ENCODE measurements at places on chromosomes 4 and X.

DNA sequence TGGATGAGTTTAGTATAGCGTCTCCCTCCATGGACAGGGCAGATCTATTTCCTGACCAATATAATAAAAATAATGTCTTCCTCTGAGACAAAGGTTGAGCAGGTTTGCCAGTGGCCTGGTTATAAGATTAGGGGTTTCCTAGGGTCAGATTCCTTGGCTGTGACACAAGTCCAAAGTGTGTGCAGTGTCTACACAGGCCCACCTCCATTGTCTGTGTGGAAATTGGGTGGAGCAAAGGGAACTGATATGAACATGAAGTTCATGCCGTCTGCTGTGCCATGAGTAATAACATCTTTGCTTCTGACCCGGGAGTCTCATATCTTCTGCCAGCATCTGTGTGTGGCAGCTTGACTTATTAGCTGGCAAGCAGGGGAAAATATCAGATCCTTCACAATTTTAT lies 187.7 kb upstream of the BOD1L1 start:
- no peak for DNase-seq

GRCh38 chrX:11464836-11465463 lies 171.7 kb downstream of the AMELX start:
- no peak for DNase-seq

GRCh38 chr4:30720021-30720660 lies at the start of gene PCDH7:
Gene PCDH7 (plus strand): TSS chr4:30720369. CDS start chr4:30721423, 1,054 bp downstream.
- DNase-seq: peak; percentile 83

GRCh38 chr4:105171912-105172311 lies 25.2 kb downstream of the TET2 start:
- no peak for DNase-seq

DNA sequence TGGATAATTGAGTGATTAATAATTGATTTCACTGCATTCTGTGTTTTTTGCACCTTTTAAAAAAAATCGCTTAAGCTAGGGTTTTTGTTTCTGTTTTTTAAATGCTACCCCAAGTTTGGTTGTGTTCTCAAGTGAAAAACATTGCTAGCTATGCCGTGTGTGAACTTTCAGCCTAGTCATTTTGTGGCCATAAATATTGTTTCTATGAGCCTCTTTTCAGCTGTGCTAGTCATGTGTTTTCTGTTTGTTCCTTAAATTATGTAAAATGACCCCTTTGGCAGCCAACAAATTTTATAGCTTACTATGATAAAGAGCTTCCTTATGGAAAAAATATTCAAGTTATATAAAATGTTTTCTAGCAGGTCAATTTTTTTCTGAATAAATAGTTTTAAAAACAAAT lies 59.1 kb downstream of the GALNT7 start:
- DNase-seq: no peak

DNA sequence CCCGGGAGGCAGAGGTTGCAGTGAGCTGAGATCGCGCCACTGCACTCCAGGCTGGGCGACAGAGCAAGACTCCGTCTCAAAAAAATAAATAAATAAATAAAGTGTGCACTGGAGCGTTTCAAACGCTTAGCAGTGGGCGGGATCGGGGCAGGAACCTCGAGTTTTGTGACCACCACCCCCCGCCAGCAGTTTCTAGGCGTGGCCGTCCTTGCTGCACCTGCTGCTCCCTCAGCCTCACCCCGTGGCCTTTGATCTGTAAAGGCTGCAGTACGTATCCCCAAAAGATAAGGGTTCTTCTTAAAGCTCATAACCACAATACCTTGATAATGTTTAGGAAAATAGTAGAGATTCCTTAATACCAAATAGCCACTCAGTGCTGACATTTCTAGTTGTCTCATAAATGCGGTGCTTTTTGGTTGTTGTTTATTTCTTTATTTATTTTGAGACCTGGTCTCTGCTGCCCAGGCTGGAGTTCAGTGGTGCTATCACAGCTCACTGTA lies 33.2 kb downstream of the PCGF3 start:
- DNase-seq: no peak

DNA sequence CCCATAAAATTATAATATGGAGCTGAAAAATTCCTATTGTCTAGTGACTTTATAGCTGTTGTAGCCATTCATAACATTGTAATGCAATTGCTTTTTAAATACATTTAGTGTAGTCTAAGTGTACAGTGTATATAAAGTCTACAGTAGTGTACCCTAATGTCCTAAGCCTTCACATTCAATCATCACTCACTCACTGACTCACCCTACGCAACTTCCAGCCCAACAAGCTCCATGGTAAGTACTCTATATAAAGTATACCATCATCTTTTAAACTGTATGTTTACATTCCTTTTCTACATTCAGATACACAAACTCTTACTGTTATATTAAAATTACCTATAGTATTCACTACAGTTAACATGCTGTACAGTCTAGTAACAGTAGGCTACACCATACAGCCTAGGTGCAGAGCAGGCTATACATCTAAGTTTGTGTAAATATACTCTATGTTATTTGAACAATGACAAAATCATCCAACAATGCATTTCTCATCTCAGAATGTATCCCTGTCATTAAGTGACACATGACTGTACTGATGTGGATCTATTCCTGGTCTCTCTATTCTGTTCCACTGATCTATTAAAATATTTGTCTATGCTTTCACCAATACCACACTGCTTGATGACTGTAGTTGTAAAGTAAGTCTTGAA lies 33.7 kb downstream of the CLOCK start:
- DNase-seq: peak; percentile 31

DNA sequence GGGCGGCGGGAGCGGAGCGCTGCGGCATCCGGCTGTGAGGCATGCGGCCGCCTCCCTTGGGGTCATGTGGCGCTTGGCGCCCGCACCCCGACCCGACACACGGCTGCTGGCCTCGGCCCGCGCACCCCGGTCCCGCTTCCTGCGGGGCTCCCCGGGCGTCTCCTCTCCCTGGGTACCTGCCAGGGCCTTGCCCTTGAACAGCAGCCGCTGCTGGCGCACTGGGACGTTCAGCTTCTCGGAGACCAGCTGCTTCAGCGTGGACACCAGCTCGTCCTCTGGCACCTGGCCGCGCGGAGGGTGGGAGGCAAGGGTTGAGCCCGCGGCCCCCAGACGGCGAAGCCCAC lies 391 bp downstream of the UBL4A start:
- no peak for DNase-seq

DNA sequence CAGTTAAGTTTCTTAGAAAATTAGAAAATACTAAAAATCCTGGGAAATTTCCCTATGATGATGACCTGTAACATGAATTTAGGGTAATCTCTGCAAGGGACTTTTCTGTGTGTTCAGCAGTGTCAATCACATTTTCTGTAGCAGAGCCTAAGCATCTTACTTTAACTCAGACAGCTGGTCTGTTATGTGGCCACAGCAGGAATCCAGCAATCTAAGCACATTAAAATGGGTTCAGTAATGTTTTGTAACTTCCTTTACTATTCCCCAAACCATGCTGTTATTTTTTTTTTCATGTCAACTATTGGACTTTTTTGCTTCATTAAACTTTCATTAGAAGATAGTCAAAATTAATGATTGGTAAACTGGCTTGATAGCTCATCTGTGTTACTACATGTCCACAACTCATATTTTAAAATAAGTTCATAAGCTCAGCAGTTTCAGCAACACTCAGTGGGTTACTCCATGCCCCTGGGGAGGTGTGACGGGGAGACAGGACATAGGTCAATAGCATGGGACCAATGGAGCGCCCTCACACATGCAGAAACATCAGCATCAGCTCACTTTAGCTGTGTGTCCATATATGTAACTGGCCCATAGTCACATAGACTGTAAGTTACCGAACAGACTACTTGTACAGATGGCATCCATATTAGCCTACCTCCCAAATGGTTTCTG lies 168.0 kb upstream of the PACRGL start:
- DNase-seq: no peak

DNA sequence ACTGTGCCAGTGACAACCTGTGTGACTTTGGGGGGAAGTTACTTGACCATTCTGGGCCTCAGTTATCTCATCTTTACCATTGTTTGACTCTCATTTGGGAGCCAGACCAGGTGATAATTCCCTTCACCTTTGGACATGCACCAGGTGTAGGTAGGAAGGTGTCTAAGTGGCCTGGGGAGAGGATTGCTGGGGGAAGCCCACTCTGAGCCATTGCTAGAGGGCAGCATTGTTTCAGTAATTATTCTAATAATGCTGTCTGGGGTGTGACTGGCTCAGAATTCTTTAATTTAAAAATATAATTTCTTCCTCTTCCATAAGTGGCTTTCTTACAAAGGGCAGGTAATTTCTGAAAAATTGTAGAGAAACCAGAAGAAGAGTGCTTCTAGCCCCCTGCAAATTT lies 104.3 kb downstream of the RTL9 start:
- no peak for DNase-seq

GRCh38 chrX:20354505-20354904 lies 87.8 kb upstream of the RPS6KA3 start:
- no peak for DNase-seq

DNA sequence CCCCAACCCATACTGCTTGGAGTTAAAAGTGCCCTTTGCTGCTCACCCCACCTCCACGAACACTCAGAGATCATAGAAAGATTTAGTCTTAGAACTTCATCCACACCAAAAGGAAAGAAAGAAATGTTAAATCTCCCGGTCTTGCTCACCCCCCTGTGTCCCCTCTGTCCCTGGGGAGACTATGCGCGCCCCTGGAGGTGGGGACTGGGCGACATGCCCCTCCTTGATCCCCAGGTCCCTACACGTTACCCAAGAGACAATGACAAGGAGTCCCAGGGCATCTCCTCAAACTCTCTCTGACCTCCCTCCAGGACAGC lies 620 bp downstream of the ITM2A start:
- no peak for DNase-seq

Data from fibroblast of lung (primary cell).